ENCODE measurements at places on chromosomes 1 and 21.

DNA sequence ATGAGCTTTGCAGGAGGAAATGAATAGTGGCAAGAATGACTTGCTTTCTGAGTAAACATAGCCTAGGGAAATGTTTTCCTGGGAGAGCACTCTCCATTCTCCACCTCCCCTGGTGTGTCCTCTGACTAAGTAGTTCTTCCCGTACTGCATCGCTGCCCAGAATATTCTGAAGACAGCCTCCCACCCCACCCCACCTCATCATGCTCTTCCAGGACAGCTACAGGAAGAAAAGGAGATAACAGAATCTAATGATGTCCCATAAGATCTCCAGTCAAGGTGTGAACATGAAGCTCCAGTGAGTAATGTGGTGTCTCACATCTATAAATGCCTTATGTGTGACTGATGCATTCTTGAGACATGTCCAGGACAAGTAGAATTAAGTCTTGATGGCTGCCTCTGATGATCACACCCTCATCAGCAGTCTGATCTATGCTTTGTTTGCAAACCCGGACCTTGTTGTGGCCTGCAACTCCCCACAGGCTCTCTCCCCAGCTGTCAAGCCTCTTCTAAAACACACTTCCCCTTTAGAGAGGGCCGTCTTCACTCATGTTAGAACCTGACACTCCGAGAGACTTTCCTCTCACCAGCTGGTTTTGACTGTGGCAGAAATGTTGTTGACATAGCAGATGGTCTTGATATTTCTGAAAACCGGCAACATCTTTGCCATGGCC lies 183.0 kb downstream of the CYYR1 start:
- no peak for DNase-seq

DNA sequence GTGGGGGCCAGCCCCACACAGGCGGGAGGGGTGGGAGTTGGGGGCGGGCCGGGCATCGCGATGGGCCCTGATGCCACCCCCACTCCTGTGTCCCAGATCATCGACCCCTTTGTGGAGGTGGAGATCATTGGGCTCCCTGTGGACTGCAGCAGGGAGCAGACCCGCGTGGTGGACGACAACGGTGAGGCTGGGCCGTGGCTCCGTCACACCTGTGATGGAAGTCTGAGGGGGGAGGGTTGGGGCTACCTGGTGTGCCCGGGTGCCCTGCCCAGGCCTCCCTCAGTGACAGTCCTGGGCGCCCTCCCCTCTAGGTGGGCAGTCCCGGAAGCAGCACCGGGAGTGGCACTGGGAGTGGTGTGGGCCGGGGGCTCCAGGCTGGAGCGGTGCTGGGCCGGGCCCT lies 22.6 kb downstream of the PLCH2 start:
- DNase-seq, result no peak

GRCh38 chr21:34593423-34593822 lies 21.5 kb downstream of the RCAN1 start:
- DNase-seq, result no peak

- DNase-seq, result no peak
Observed at GRCh38 chr1:32652244-32652962, 1.4 kb downstream of the RBBP4 start.

DNA sequence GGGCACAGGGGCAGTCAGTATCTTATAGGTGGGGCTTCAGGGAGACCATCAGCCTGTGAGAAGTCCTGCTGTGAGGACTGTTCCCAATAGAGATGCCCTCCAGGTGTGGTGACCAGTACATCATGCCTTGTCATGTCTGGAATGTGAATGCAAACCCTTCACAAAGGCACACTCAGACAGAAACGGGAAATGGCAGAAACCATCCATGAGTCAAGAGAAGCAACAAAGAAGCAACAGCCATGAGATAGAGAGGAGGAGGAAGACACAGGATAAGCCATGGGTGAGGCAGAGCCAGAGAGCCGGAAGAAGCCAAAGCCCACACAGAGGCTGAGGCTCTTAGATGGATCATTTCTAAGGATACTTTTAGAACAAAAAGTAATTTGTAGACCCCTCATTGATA lies 20.1 kb upstream of the ZP4 start:
- no peak for DNase-seq
